ENCODE measurements at places on chromosomes 3 and 15.
A peak's percentile ranks its signal among the peaks of the same experiment; 100 is the strongest.

DNA sequence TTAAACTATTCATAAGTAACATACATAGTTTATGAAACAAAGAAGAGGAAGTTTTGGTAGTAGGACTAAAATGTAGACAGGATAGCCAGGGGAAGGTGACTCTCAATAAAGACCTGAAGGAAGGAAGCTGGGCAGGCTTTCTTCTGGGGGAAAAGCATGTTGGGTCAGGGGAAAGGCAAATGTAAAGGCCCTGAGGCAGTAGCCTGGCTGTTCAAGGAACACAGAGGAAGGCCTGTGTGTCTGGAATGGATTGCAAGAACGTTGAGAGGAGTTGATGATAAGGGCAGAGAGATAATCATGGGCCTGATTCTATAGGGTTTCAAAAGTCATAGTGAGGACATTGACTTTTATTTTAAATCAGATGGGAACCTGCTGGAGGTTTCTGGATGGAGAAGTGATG is 167.6 kb downstream of the SNRK start:
- DNase-seq = no peak

DNA sequence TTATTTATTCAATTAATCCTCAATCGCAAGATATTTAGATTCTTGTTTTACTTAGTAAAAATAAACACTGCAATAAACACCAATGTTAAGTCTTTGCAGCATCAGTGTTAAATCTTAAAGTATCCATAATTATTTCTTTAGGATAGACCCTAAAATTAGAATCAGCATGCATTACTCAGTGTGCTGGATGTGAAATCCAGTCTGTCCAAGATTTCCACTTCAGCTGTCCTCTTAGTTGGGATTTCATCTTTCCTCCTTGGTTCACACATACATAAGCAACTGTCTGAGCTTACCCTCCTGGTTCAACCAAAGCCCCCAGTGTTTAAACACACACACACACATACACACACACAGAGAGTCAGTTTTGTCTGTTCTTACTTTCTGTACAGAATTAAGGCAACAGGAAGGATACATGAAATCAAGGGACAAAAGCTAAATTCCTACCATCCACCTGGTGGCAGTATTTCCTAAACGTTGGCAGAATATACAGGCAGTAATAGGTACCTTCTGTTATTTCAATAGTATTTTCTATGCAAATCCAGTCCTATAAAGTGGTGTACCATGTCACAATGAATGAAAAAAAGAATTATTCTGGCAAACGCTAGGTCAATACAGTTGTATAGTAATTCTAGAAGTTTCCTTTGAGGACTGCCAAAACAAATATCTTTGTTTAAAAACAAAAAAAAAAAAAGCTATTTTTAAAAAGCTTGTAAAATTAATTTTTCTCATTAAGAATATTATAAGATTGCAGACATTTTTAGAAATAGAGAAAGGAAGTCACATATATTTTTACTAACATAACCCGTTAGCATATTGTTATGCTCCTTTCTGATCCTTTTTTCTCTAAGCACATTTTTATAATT is 27.3 kb upstream of the DMXL2 start:
- peak; percentile 73 for DNase-seq

DNA sequence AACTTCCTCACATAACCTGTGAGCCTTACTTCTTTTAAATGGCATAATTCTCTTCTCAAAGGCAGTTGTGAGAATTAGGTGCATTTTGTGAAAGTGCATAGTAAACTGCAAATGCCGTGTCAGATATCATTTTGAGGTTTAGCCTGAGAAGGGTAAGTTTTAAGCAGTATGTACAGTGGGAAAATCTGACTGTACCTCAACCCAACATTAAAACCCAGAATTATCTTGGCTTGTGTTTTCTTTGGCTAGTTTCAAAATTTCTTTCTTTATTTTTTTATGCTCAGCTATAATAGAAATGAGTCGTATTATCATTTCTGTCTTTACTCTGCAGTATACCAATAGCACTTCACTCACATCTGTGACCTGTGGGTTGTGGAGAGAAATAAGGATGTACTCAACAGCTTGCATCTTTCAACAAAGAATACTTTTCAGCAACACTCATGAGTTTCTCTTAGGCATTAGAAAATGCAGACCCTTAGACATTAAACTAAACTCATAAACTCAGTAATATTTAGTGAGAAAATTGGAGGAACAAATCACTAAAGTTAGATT is 65.7 kb downstream of the RASA2 start:
- DNase-seq = no peak

DNA sequence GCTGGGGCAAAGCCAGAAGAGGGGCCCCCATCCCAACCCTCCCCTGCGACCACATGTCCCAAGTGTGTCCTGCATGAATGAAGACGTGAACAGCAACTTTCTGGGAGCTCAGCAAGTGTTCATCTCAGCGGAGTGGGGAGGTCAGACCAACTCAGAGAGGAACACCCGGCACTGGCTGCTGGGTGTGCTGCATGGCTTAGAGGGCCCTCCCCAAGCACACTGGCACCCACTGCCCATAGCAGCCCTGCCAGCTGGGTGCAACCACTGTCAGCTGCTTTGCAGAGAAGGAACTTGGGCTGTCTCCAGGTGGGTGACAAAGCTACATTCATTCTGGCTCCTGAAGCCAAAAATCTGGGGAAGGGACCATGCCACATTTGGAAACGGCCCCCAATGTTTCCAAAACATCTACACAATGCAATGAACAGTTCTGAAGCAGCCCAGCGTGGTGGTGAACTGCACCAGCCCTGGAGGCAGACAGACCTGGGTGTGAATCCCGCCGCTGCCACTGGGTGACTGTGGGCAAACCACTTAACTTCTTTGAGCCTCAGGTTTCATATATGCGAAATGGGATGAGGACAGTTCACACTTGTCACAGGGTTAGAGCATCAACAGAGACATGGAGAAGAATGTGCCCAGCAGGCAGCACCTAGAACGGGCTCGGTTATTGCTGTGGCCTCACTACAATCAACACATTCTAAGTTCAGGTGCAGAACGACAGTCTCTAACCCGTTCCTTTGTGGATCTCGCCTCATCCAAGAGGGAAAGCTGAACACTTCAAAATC is 145.4 kb downstream of the NUP210 start:
- no peak for DNase-seq

DNA sequence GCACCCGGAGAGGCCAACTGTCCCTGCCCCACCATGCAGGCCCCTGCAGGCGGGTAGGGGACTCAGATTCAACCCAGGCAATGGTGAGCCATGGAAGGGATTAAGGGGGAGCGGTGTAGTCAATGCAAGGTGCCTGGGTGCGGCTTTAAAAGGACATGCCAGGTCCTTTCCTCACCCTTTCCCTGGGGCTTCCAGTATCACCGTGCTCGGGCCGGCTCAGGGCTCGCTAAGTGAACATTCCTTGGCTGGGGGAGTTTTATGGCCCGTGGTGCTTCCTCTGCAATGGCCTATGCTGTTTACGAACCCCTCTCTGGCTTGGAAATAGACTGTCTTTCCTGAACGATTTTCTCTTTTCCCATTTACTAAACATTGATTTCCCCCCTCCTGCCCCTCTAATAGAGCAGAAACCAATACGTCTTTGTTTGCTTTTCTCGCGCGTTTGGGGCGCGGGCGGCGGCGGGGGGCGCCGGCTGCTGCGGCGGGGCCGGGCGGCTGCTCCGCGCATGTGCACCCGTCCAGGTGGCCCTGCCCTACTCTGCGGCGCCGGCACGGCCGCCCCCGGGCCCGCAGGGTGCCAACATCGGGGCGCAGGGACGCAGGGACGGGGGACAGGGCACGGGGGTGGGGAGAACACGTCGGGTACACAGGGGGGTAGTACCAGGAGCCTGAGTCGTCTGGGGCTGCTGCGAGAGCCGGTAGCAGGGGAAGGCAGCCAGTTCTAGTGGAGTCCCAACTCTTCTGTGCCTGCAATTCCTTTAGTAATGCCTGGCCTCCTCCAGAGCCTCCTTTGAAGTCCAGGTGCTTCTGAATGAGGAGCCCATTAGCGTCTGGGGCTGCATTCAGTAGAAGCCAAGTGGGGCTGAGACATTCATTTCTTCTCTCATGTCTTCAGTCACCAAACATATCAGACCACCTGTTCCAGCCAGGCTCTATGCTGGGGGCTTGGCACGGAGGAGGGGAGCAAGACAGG is 26.9 kb upstream of the CACNA2D2 start:
- DNase-seq = no peak

DNA sequence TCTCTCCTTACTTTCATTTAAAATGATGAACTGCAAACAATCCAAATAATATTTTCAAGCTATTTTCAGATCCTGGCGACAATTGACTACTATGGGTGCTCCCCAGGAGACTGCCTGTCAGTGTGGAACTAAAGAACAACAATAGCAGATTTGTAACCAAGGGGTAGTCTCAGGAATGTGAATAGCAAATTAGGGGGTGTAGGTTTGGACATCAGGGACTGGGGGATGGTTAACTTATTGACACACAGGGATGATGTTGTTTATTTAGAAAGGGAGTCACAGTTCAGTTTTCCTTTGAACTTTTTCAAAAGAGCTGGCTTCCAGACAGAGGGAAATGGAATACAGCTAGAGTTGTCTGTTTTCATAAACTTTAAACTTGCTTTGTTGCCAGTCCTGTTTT is 229.8 kb downstream of the LRTM1 start:
- DNase-seq = no peak

GRCh38 chr3:143810166-143810952 is 37.9 kb downstream of the SLC9A9 start:
- no peak for DNase-seq

- DNase-seq = no peak
These were observed at the start of gene MAPKAPK3 for GRCh38 chr3:50617096-50617791. Gene MAPKAPK3 (plus strand): TSS chr3:50617151. CDS start chr3:50617566, 415 bp downstream.

DNA sequence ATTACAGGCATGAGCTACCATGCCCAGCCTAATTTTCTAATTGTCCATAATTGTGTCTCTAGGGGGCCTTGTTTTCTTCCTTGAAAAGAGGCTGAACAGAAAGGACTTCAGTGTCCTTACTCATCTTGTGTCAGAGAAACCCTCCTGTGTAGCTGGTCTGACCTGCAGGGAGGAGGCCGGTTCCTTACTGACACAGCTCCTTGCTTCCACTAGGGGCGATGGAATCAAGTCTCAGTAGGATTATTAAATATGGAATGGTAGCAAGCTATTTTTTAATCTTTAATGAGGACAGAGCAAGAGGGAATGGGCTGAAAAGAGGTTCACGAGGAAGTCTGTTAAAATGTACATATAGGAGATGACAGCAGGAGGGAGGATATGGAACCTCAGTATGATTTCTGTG is 8.6 kb downstream of the LPCAT4 start:
- no peak for DNase-seq

DNA sequence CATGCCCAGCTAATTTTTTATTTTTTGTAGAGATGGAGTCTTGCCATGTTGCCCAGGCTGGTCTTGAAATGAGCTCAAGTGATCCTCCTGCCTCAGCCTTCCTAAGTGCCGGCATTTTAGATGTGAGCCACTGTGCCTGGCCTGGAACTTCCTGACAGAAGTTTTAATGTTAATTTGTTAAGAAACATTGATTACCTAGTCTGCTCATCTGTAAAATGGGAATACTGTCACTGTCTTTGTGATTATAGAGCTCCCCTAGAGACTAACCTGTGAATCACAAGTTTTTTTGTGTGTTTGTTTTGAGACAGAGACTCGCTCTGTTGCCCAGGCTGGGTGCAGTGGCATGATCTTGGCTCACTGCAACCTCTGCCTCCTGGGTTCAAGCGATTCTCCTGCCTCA is 4.3 kb upstream of the EIF3J start:
- no peak for DNase-seq

DNA sequence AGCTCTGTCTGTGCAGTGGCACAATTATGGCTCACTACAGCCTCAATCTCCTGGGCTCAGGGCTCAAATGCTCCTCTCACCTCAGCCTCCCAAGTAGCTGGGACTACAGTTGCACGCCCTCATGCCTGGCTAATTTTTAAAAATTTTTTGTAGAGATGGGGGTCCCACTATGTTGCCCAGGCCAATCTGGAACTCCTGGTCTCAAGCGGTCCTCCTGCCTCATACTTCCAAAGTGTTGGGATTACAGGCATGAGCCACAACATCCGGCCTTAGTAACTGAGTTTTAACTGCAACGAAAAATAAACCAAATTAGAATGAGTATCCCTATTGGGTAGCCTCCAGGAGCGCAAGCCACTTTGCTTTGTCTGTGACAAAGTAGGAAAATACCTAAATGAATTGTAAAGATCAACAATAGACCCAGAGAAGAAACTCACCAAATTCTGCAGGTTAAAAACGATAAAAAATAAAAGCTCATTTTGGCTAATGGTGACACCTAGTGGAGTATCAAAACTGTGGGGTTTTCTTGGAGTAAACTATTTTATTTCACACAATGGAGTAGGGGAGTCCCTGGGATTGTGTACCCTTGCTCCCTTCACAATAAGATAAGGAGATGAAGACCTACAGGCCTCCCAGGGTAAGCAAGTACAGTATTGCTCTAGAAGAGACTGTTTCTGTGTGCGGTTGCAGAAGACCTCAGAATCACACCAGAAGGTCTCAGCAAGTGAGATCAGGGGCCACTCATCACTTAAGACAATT is 21.0 kb upstream of the CA12 start:
- DNase-seq = peak; percentile 64

DNA sequence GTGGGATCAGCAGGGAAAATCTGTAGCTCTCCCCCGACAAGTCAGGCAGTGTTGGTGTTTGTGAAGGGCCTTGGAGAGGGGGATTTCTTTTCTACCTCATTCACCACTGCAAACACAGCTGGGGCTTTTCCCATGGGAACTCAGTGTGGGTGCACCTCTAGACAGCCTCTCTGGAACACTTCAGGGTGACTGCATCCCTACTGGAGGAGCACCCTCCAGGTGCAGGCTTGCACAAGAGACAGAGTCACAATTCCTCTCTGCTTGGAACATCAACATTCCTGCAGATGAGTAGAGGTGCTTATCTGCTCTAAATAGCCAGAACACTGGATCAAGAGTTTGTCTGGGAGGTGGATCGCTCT is 72.7 kb upstream of the AKAP13 start:
- no peak for DNase-seq

DNA sequence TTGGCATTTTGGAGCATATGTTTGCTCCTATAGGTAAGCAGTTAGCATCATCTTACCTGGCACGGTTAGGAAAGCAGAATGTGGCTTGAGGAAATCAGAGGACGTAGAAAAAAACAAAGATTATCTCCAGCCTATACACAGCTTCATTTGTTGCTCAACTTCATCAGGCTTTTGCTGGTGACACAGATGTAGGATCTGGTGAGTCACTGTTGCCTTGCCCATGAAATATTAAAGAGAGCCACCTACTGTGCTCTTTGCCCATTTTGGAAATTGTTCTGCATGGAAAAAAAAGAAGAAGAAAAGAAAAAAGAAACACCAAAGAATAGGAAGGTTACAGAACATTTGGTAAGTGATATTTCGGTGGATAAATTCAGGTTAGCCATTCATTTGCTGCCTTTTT is 3.8 kb downstream of the IL1RAP start:
- DNase-seq = no peak

DNA sequence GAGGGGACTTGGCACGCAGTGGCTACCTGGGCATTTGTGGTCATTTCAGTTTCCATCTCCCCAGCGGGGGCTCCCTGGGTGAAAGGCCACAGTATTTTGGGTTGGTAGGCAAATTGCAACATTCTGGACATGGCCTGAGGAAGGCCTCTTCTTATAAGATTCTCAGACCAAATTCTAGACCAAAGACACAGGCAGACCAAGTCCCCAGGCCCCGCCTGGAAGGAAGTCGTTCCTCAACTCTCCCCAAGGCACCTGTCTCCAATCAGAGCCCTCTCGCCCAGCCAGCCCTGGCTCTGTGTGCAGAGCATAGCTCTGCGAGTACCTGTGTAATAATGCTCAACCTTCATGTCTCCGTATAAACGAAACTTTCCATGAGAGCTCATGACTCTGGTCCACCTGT is 53.1 kb downstream of the GRIP2 start:
- DNase-seq = no peak
